CD4-positive, alpha-beta T cell treated with Interleukin-15 for 1 hour (primary cell): ENCODE measurements at places on chromosomes 16 and 17.
A peak's percentile ranks its signal among the peaks of the same experiment; 100 is the strongest.

GRCh38 chr16:20259541-20259940 lies 67.8 kb downstream of the GP2 start:
- DNase-seq, result no peak

DNA sequence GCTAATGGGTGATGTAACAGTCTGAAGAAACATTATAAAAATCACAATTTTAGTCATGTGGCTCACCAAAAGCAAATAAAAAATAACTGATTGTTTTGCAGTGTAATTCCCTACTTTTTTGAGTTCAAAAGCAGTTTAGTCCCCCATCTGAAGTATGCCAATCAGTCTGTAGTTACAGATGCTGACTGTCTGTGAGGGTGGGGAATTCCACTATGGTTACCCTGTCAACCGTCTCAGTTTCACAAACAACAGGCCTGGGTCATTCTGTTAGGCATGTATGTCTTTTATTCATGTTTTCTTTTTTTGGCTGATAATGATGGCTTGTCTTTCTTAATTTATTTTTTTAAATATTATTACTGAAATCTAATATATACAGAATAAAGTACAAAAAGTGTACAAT lies 69.3 kb downstream of the STXBP4 start:
- DNase-seq, result no peak

GRCh38 chr17:33901085-33901484 lies 354.0 kb upstream of the CCL2 start:
- no peak for DNase-seq

- no peak for DNase-seq
These were observed 41.8 kb upstream of the SLC38A10 start for GRCh38 chr17:81336930-81337325.

DNA sequence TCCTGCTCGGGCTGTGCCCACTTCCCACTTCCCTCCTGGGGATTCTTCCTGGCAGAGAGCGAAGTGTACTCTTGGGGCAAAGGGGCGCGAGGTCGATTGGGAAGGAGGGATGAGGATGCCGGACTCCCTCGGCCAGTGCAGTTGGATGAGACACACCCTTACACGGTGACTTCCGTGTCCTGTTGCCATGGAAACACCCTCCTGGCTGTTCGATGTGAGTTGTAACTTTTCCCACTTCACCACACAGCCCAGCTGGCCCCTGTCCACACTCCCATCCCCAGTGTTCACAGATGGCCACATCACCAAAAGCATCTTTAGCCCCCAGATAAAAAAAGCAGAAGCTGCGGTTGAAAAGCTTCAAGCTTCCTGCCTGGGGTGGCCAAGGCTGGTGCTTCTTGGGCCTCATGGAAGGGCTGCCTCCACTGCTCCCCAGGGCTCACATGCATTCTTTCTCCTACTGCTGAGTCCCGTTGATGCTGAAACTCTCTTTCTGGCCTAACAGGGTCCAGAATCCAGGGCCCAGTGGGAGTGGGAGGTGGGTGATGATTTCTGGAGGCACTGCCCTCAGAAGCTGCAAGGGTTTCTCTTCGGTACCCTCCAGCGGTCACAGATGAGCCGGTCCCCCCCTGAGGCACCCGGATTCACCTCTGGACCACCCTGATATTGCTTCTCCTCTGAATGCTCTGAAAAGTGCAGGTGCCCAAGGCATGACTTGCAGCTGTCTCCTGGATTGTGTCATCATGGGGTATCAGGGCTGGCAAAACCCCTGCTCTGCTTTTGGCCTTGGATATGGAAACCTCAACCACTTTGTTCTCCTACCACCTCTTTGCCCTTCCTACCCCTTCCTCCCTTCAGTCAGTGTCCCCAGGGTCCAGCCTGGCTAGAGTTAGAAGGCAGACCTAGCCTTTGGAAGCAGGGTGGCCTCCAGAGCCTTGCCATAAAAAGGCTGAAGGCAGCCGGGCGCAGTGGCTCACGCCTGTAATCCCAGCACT lies 2.2 kb upstream of the TRAF4 start:
- peak; percentile 64 for DNase-seq

- DNase-seq, result no peak
These were observed 103.5 kb upstream of the NOG start for GRCh38 chr17:56489980-56490379.

- no peak for DNase-seq
These were observed 21.5 kb downstream of the USP22 start for GRCh38 chr17:21021208-21021803.

DNA sequence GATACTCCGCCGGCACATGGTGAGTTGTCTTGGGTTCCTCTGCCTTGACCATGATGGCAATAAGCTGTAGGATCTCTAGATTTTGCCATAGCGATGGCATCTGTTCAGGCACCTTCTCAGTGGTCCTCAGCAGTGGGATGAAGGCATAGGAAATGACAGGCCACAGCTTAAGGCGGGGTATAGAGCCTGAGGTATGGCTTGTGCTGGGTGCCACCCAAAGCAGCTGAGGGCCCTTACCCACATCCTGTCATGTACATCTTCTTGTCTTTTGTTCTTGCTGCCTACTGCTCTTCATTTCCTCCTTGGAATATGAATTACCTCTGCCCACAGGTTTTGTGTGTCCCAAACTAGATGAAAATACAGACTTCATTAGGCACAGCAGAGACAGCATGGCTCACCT lies 29.5 kb downstream of the KAT7 start:
- DNase-seq, result peak; percentile 51

GRCh38 chr16:80459966-80460365 lies 80.8 kb upstream of the DYNLRB2 start:
- no peak for DNase-seq

- no peak for DNase-seq
These were observed 1.1 kb upstream of the XYLT1 start for GRCh38 chr16:17471719-17472461.

GRCh38 chr17:74864866-74865395 lies 5.2 kb upstream of the GRIN2C start:
- peak; percentile 69 for DNase-seq

- DNase-seq, result no peak
These were observed 26.4 kb downstream of the ARHGAP17 start for GRCh38 chr16:24988593-24989338.

- DNase-seq, result peak; percentile 67
These were observed 6.0 kb upstream of the GLIS2 start for GRCh38 chr16:4309833-4310266.
